Right renal cortex interstitium (tissue), 3 donors: ENCODE measurements at places on chromosomes 11 and 22.

DNA sequence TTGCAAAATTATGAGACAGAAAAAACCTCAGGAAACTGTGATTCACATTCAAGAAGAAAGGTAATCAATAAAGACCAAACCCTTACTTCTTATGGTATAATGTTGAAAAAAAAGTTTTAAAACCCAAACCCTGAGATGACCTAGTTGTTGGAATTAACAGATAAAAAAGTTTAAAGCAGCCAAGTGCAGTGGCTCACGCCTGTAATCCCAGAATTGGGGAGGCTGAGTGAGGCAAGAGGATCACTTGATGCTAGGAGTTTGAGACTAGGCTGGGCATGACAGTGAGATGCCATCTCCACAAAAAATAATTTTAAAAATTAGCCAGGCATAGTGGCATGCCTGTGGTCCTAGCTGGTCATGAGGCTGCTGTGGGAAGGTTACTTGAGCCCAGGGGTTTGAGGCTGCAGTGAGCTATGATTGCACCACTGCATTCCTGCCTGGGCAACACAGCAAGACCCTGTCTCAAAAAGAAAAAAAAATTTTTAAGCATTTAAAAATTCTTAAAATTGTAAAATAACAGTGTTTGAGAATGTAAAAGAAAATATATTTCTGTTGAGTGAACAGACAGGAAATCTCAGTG lies 85.1 kb downstream of the EFCAB6 start:
- DNase-seq: no peak

DNA sequence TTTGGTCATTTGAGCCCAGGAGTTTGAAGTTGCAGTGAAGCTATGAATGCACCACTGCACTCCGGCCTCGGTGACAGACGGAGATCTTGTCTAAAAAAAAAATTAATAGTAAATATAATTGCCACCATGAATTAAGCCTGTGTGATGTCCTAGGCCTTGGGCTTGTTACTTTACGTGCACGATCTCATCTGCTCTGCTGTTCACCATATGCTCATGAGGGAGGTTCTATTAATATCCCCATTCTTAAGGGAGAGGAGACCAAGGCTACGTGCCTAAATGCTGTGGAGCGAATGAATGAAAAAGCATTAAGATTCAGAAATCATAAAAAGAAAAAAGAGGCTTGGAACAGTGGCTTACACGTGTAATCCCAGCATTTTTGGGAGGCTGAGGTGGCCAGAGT lies 2.6 kb upstream of the ATG2A start:
- DNase-seq: no peak

GRCh38 chr11:99988471-99988837 lies 698.6 kb upstream of the ARHGAP42 start:
- no peak for DNase-seq

- DNase-seq: no peak
Observed at GRCh38 chr11:61737636-61738386, 14.6 kb upstream of the MYRF start.

DNA sequence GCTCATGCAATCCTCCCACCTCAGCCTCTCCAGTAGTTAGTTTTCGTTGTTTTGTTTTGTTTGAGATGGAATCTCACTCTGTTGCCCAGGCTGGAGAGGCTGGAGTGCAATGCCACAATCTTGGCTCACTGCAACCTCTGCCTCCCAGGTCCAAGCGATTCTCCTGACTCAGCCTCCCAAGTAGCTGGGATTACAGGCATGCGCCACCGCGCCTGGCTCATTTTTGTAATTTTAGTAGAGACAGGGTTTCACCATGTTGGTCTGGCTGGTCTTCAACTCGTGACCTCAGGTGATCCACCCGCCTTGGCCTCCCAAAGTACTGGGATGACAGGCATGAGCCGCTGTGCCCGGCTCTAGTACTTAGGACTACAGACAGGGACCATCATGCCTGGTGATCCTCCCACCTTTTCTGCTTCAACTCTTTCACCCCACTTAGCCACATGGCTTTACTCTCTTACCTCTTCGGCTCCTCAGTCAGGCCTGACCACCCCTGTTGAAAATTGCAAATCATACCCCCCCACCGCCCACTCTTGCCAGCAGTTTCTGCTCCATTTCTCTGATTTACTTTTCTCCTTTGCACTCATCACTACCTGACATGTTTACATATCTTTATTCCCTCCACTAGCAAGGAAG lies 157.1 kb upstream of the GRK3 start:
- no peak for DNase-seq

DNA sequence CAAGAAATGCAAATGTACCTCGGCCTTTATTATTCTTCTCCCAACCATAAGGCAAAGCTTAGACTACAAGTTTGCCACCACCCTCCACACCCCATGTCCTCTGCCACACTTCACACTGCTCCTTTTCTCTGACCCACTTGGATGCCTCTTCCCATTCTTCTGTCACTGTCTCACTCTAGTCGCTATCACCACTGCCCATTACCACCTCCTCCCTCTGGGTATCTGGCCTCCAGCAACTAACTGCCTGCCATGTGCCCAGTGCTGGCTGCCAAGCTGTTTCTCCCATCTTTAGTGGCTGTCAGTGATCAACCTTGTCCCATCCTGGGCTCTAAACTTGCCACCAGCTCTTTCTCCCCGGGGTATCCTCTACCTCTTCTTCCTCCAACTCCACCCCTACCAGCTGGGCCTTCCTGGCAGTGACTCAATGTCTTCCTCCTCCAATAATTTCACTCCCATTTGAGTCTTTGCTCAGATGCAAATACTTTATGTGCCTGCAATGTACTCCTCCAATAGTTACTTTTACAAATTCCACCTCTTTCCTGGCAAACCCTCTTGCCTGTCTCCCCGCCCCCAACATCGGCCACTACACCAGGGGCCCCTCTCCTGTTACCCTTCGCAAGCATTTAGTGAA lies 20.1 kb upstream of the KDM2A start:
- no peak for DNase-seq

GRCh38 chr11:926341-926916 lies 759 bp downstream of the AP2A2 start:
- no peak for DNase-seq

- no peak for DNase-seq
Observed at GRCh38 chr22:49582181-49582580, 245.5 kb downstream of the BRD1 start.
